ENCODE measurements at places on chromosomes 3 and 15. TPM values are rescaled to one million over a fixed set of nuclear protein-coding genes. Genes with fewer than 3 reads are reported as not detected.

The ALDH1A2 gene
- 0.86 TPM for total RNA-seq

The NME9 gene
- 1.7 TPM for total RNA-seq

The TIMMDC1 gene
- 76.0 TPM for total RNA-seq

The PSTPIP1 gene
- 238 TPM for total RNA-seq

The MAP1A gene
- 3.4 TPM for total RNA-seq

The CFAP91 gene
- total RNA-seq = 0.94 TPM

The SLC28A1 gene
- total RNA-seq = not detected

The EMC7 gene
- total RNA-seq = 57.5 TPM

The HGD gene
- total RNA-seq = 1.7 TPM

The GOLGA8J gene
- total RNA-seq = 0.80 TPM

The MRPS11 gene
- total RNA-seq = 54.9 TPM

The BTLA gene
- total RNA-seq = 27.8 TPM

The KCNMB3 gene
- total RNA-seq = 2.2 TPM

Data from activated naive CD8-positive, alpha-beta T cell treated with anti-CD3 and anti-CD28 coated beads, Interleukin-2, amount 10 ng/mL, durations not matched to agents 7 days and 5 days (primary cell).